ENCODE measurements at places on chromosomes 4 and X.
A peak's percentile ranks its signal among the peaks of the same experiment; 100 is the strongest.

- peak; percentile 59 for DNase-seq
Measured at GRCh38 chrX:129777218-129778030, 2.3 kb upstream of the SASH3 start.

GRCh38 chr4:185096032-185096653 lies 46.9 kb upstream of the SLC25A4 start:
- DNase-seq = peak; percentile 52

DNA sequence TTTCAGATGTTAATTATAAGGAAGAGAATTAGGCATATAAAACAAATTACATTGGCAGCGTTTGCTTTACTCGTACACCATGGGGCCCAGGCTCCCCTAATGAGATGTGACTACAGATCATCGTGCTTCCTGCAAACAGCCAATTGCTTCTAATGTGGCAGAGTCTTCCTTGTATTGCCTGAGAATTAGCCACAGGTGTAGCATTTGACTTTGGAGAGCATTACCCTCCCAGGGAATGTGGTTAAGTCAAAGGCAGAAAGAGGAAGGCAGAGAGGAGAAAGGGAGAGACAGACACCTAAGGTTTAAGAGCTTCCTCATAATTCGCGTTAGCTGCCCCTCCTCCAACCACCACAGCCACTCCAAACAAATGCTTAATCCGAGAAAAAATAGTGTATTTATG lies 97.0 kb downstream of the MID1IP1 start:
- DNase-seq = no peak

DNA sequence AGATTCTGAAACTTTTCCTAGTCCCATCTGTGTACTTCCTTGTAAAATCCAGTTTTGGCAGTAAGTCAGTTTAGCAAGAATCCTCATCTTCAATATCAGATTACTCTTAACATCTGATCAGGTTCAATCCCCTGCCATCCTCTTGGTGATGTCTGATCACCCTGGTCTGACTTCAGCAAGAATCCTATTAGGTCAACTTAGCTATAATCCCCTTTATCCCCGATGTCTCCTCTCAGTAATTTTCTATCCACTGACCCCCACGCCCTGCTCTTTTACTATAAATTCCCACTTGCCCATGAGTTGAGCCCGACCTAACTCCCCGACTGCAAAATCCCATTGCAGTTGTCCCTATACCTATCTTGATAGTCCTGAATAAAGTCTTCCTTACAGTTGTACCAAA lies 57.9 kb upstream of the PRSS48 start:
- DNase-seq = no peak

GRCh38 chr4:77152421-77152820 lies 4.6 kb upstream of the CCNG2 start:
- DNase-seq = no peak

DNA sequence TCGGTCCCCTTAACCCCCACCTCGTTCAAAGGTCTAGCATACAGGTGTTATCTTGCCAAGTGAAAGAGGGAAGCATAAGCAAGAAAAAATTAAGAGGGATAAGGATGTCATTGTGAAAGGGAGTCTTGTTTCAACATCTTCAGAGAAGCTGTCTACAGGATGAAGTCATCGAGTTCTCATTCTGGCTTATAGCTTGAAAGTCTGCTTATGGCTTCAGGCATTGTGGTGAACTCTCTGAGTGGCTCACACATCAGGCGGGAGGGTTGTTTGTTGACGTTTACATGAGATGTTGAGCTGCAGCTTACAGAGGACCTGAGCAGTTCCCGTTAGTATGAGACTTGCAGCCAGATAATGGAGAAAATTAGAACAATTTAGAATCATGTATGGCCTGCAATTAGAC lies 16.6 kb downstream of the MAGEA9B start:
- DNase-seq = no peak

DNA sequence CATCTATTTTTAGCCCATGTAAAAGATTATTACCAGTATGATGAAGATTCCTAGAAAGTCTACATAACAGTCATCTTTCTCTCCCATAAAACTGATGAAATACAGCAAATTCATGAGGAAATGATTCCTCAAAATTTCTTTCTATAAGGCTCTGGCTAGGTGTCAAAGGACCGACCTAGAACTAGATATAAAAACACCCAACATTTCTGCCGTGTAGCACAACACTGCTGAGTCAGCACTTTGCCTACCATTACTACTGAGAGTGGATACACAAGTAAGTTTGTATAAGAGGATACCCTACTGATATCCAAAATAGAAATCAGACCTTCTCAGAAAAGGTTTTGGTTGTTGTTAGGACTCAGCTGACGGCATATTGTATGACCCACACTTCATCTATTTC lies 24.7 kb downstream of the TMEM47 start:
- no peak for DNase-seq

All from dermis microvascular lymphatic vessel endothelial cell (primary cell).